ENCODE measurements at places on chromosomes 3 and 15. TPM values are rescaled to one million over a fixed set of nuclear protein-coding genes. Genes with fewer than 3 reads are reported as not detected.

The FAM174B gene
- 2.8 TPM for total RNA-seq

The MELTF gene
- 15.3 TPM for total RNA-seq

The CALML4 gene
- 0.81 TPM for total RNA-seq

The ACOX2 gene
- 2.0 TPM for total RNA-seq

The IGSF10 gene
- total RNA-seq, result 1.1 TPM

The RFT1 gene
- total RNA-seq, result 17.9 TPM

The PLSCR2 gene
- not detected for total RNA-seq

The GP5 gene
- under 0.01 TPM for total RNA-seq

The WDR93 gene
- total RNA-seq, result 0.25 TPM

The UACA gene
- 18.3 TPM for total RNA-seq

The SNX22 gene
- total RNA-seq, result under 0.01 TPM

The DUOX1 gene
- total RNA-seq, result not detected

The SLC9C1 gene
- not detected for total RNA-seq

The STT3B gene
- total RNA-seq, result 120 TPM

The ZDHHC3 gene
- 87.6 TPM for total RNA-seq

The IL5RA gene
- total RNA-seq, result not detected

The LIPH gene
- total RNA-seq, result 0.13 TPM

The CX3CR1 gene
- total RNA-seq, result under 0.01 TPM

The RTP3 gene
- total RNA-seq, result not detected

The ITIH4 gene
- total RNA-seq, result not detected

The CHRNA7 gene
- 1.4 TPM for total RNA-seq

The PCLAF gene
- total RNA-seq, result 5.3 TPM

The FAM131A gene
- total RNA-seq, result 15.6 TPM

The SLC28A1 gene
- total RNA-seq, result not detected

The P2RY1 gene
- under 0.01 TPM for total RNA-seq

The PCSK6 gene
- total RNA-seq, result 0.13 TPM

The HCN4 gene
- total RNA-seq, result under 0.01 TPM

The SNX4 gene
- total RNA-seq, result 21.7 TPM

The SLC6A11 gene
- total RNA-seq, result not detected

The DLL4 gene
- total RNA-seq, result 0.13 TPM

The CMTM8 gene
- total RNA-seq, result 7.3 TPM

The XCR1 gene
- not detected for total RNA-seq

The NEIL1 gene
- total RNA-seq, result 3.1 TPM

The KY gene
- not detected for total RNA-seq

The ZNF80 gene
- not detected for total RNA-seq

Data from mesangial cell (primary cell).